H1 (cell line): ENCODE measurements at places on chromosomes 6 and 20. TPM values are rescaled to one million over a fixed set of nuclear protein-coding genes. Genes with fewer than 3 reads are reported as not detected.

- no peak for DNase-seq
Measured at GRCh38 chr6:11248974-11249761, 16.7 kb upstream of the NEDD9 start.

- DNase-seq, result no peak
Measured at GRCh38 chr6:150531957-150532356, 67.7 kb upstream of the PLEKHG1 start.

- no peak for DNase-seq
Measured at GRCh38 chr6:135250234-135250633, 69.1 kb downstream of the MYB start.

The KCNK5 gene
- total RNA-seq, result 42.2 and 44.3 TPM in 2 replicates

GRCh38 chr20:53870426-53871315 is 199.7 kb downstream of the BCAS1 start:
- DNase-seq, result no peak
